ENCODE measurements at places on chromosomes 12 and 14.

DNA sequence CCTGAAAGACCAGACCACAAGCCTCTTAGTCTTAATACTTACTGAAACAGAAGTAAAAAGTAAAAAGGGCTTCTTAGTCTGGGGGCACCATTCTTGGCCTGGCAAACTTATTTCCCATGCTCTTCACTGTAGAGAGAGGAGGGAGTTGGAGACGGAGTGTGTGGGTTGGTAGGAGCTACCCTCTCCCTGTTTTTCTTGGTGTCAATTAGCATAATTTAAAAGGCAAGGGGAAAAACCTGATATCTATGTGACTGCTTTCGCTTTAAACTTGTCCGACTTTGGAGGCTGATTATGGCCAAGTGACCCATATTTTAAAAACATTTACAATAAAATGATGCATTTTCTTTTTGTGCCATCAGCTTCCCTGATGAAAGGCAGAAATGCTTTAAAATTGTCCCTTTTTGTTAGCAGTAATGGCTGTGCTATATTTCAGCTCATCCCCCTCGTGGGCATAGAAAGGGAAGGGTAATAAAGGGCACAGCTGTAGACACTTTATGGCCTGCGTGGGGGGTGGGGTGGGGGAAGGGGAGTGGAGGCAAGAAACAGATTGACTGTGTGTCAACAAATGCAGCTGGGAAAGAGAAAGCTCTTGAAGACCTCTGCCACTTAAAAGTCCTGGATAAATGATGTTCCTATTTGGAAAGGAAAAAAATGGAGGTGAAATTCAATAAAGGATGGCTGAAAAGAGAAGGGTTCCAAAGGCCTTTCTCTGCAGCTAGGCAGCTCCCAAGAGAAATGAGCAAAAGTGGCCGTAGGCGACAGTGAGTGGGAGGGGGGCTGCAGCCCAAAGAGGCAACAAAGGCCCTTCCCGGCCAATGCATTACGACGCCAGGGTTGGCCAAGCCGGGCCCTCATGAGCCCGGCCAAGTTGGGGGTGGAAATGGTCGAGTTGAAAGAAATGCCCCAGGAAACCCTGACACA, 57.5 kb upstream of the TMEM263 start:
- no peak for DNase-seq

DNA sequence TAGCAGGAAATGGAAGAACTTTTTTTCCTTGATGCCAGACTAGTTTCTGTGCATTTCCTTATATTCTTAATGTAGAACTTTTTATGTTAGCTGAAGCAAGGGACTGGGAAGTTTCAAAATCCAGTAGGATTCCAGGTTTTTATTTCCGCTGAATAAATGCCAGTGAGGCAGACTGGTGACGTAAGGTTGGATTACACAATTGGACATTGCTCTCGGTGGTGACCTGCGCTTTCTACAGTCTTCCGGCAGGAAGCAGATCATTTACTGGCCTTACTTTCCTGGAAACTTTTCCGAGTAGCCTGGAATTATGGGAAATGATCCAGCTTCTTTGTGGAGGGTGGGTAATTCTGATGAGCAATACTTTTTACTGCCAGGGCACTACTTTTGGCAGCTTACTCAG, 3.6 kb downstream of the IFT43 start:
- no peak for DNase-seq

GRCh38 chr12:29103539-29103974, 45.5 kb upstream of the FAR2 start:
- DNase-seq = no peak

DNA sequence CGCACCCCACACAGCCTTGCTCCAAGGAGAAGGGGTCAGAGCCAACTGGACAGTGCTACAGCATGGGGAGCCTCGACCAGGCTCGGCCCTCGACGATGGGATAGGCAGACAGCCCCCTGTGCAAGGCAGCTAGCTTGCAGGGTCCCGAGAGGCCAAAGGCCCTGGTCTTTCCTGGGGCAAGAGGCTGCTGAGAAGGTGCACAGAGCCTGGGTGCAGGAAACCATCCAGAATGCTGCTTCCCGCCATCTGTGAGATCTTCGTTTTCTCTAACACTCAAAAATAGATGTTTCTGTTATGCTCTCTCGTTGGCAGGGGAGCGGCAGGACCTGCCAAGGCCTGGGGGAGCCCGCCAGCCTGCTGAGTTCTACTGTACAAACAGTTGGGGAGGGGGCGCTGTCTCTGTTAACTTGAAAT, 168.0 kb upstream of the RTL1 start:
- no peak for DNase-seq

DNA sequence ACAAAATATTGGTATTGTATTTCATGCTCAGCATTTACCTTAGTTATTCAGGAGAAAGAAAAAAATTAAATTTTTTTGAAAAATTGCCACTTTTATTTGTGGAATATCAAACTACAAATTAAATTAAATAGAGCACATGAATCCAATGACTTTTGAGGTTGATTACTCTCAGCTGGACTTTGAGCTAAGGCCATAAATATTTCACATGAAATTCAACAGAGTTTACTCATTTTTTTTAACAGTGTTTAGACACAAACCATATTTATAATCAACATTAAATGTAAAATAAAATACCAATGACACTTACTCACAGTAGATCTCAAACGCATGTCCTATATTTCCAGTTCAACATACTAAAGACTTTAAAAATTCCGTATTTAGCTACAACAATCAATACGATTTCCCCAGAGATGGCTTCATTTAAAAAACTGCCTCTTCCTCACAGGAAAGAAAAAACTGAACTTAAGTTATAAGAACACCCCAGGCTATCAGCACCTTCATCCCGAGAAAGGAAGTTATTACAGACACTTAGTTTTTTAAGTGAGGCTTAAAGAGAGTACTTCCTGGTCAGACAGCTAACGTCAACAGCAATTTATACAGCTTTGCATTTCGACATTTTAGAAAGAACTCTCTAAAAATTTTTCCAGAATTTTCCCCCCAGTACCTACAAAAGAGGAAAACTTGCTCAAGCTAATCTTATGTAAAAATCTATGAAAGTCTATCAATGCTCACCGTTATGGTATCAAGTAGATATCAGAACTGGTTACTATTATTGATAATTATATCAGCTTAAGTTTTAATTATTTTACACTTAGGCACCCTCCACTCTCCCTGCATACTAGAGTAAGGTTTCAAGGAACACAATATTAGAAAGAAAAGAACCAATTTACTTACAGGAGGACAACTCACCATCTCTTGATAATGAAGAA, 13.8 kb downstream of the TAOK3 start:
- DNase-seq = no peak

DNA sequence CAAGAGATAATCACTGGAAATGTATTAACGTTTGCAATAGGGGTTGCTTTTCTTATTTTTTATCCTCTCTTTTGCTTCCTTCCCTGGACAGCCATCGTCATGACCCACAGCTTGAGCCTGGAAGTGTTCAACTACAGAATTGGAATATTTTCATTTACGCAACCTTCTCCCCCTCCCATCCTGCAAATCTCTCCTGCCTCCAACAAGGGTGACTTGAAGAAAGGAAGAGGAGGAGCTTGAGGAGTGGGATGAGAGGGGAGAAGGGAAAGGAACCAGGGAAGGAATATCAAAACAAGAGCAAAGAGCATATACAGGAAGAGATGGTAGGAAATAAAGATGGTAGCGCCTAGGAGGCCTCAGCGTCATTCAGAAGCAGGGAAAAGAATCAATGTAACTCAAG, 1.6 kb upstream of the MANSC4 start:
- DNase-seq = no peak

DNA sequence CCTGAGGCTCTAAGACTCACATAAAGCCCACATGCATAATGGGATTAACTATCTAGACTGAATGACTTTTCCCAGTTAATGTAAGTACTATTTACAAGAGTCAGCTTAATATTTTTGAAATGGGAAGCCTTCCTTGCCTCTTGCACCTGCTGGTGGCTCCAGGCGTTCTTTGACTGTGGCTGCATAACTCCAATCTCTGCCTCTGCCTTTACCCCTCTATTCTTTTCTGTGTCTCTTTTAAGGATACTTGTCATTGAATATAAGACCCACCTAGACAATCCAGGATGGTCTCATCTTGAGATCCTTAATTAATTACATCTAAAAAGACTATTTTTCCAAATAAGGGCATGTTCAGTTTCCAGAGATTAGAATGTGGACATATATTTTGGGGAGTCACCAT, 66.9 kb upstream of the PCED1B start:
- no peak for DNase-seq

DNA sequence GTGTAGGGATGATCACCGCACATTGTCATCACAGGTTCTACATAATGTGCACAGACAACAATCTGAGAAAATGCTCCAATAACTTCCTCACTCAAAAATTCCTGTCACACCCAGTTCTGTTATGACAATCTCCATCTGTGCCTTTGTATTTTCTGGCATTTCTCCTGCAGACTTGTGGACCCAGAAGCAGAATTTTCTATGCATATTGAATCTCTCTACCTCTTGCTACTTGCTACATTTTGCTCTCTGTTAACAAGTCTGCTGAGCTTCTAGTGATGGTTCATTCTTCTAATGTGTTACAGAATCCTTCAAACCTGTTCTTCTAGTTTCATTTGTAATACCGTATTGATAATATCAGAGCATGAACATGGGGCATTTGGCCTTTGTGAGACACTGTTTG, 127.8 kb upstream of the PTPRQ start:
- no peak for DNase-seq

DNA sequence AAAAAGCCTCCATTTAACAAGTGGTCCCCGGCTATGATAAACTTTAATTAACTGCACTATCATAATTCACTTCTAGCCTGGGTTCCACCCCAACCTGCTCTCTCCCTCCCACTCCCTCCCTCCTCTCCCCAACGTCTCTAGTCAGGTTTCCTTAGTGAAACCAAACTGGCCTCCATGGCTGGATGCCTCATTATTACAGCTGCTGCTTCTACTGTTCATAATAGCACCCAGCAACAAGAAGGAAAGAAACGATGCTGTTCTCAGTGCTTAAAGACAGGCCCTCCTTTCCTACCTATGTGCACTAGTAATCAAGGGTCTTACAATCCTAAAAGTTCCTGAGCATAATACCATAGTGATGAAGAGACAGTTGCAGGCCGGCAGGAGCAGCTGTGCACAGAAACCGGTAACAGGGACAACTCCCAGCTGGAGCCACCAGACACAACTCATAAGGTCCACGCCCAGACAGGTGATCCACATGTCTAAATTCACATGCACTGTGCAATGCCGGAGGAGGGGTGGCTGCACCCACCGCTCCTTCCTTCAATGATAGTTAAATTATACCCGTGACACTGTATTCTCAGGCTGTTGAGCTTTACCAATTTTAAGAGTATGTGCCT, 6.2 kb downstream of the IRF2BPL start:
- no peak for DNase-seq

DNA sequence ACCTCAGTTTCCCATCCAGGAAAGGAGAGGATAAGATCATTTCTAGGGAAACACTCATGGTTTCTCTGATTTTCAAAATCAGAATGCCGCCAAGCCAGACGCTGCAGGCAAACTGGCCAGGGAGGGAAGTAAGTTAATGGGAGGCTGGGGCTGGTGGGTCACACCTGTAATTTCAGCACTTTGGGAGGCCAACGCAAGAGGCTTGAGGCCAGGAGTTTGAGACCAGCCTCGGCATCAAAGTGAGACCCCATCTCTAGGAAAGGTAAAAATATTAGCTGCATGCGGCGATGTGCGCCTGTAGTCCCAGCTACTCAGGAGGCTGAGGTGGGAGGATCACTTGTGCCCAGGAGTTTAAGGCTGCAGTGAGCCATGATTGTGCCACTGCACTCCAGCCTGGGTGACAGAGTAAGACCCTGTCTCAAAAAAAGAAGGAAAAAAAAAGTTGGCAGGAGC, 587 bp downstream of the SELPLG start:
- no peak for DNase-seq

GRCh38 chr14:27090716-27091115, 492.9 kb upstream of the NOVA1 start:
- DNase-seq = no peak

DNA sequence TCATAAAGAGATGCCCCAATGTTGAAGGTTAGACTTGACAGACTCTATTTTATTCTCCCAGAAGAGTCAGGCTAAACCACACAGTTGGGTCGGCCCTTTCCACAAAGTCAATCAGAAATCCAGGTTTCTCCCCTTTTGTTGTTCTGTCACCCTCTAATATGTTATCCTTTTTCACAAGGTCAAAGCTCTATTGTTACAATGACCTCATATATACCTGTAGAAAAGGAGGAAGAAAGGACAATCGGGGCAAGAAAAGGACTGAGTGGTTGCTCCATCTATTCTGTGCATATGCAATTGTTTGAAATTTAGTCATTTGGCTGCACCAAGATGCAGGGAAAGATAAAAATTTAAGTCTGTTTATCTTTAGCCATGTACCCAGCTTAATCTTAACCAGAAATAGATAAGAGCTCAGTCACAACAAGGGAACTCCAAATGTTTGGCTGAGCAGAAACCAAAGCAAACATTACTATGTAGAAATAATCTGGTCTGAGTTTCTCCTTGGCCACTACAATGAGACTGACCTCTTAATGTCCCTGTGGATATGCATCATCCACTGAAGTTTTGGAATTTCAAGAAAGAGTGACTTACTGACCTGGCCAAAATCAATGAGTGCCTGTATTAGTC, 503.7 kb downstream of the GALC start:
- no peak for DNase-seq

DNA sequence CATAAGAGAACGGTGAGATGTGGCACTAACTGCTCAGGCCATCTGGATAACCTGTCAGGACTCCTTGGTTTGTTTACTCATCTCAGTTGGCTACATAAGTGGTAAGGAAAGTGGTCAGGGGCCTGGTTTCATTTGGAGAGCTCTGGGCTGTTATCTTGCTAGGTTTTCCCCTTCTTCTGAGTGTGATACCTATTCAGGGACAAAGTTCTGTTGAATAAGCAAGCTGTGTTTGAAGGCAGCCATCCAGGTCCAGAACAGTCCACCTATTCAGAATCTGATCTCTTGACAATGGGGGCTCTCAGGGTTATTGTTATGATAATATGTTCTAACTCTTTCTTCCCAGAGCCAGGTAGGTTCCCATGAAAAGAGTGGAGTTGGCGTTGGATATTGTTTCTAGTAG, 194.9 kb downstream of the PAH start:
- peak; percentile 1 for DNase-seq

- peak; percentile 97 for DNase-seq
Measured at GRCh38 chr12:103241184-103241583, 254.6 kb downstream of the C12orf42 start.

GRCh38 chr14:89207925-89208328, 209.1 kb downstream of the FOXN3 start:
- no peak for DNase-seq

GRCh38 chr12:100229876-100230275, 29.3 kb downstream of the ACTR6 start:
- no peak for DNase-seq

Measured in NCI-H2029 (cell line).